ENCODE measurements at places on chromosomes 2 and 18.

DNA sequence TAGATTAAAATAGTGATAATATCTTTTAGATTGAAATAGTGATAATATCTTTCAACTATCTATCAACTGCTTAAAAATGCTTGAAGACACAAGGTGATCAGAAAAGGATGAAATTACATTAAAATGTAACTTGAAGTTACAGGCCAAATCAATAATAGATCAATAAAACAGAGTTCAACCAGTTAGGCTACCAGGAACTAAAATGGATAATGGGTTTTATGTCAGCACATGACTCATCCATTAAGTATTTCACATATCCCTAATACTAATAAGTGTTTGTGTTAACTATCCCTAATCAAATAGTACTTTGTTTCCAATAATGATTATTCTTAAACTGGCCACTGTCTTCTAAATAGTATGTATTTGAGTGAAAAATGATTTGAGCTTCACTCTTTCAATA, 33.7 kb downstream of the CERKL start:
- DNase-seq, result no peak

GRCh38 chr2:195848119-195848899, 191.3 kb downstream of the SLC39A10 start:
- no peak for DNase-seq

- no peak for DNase-seq
These were observed 31.5 kb upstream of the NFE2L2 start for GRCh38 chr2:177296040-177296439.

- no peak for DNase-seq
These were observed 171.0 kb downstream of the DNER start for GRCh38 chr2:229543176-229543873.

- DNase-seq, result no peak
These were observed 53.1 kb downstream of the EHD3 start for GRCh38 chr2:31286961-31287550.

DNA sequence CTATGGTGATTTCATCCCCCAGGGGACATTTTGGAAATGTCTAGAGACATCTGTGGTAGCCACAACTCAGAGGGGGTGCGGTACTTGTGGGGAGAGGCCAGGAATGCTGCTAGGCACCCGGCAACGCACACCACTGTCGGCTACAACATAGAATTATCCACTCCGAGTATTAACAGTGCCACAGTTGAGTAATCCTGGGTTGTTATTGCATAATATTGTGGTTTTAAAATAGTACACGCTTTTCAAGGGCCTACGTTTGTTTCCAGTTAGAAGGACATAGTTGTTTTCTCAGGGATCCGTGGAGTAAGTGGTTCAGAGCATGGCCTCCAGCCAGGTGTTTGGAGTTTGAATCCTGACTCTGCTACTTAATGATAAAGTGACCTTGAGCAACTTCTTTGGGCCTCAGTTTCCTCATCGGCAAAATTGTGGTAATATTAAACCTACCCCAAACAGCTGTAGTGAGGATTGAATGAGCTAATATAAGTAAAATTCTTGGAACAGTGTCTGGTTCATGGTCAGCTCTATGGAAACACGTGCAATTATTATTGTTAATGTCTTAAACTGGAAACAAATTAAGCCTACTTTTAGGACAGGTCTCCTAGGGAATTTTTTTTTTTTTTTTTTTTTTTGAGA, 24.5 kb downstream of the CYP27A1 start:
- peak; percentile 83 for DNase-seq

All from NCI-H510A treated with DMSO at 0.1 percent for 48 hours (cell line).